ENCODE measurements at places on chromosomes 12 and 14.

- DNase-seq: no peak
Observed at GRCh38 chr14:32977913-32978312, 39.2 kb downstream of the NPAS3 start.

DNA sequence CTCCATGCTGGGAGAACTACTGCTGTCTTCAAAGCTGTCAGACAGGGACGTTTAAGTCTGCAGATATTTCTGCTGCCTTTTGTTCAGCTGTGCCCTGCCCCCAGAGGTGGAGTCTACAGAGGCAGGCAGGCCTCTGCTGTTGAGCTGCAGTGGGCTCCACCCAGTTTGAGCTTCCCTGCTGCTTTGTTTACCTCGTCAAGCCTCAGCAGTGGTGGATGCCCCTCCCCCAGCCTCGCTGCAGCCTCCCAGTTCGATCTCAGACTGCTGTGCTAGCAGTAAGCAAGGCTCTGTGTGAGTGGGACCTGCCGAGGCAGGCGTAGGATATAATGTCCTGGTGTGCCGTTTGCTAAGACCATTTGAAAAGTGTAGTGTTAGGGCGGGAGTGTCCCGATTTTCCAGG lies 31.4 kb upstream of the RFX4 start:
- no peak for DNase-seq

DNA sequence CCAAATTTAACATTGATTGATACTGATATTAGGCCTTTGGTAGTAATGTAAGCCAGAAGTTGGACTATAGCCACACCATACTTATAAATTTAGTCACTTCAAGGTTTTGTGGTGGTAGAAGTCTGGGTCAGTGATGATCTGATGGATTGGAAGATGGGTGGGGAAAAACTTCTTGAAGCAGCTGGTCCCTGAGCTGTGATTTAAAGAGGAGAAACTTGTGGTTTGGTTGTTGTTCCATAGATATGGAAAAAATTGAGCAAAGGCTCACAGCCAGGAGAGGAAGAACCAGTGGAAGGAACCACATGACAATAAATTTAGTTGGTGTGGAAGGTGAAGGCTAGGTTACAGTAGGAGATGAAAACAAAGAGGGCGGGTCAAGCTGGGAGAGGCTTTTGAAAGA lies 26.1 kb downstream of the PTHLH start:
- DNase-seq: no peak

DNA sequence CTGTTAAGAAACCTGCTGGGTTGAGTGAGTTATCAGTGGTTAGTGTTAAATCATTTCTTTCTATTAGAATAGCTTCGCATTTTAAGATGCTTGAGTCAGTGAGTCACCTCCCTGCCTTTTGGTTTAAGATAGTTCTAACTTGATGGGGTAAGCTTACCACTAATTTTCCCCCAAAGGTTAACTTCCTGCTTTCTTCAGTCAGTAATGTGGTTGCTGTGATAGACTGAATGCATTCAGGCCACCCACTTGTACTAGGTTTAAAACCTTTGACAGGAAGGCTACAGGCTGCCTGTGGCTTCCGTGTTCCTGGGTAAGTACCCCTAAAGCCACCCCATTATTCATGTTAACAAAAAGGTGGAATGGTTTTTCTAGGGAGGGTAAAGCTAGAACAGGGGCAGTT lies 25.3 kb downstream of the CLEC2A start:
- no peak for DNase-seq

DNA sequence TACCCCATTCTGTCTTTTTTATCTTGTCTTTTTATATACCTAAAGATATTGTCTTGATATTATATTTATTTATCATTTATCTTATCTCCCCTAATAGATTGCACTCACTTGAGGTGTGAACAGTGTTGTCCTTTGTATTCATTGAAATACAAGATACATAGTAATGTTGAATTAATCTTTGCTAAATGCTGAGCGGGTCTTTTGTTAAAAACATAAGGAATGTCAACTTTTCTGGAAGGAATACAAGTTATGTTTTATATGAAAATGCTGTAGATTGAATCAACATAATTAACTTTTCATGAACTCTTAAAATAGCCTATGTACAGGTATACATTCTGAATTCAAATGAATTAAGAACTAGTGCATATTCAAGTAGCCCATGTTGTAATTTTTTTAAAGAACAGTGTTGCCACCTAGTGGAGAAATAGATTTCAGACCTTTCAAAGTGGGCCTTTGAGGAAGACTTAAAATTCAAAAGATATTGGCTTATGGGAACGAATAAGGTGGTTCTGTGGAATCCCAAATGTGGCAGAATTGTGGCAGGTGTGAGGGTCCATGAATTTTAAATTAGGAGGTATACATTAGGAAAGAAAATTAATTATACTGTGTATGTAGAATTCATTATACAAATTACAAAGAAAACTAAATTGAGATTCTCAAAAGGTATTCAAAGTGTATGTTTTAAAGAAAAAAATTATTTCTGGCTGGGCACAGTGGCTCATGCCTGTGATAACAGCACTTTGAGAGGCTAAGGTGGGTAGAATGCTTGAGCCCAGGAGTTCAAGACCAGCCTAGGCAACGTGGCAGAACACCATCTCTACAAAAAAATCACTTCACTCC lies 19.1 kb downstream of the BBOF1 start:
- no peak for DNase-seq

GRCh38 chr12:32891526-32891925 lies 5.1 kb downstream of the PKP2 start:
- DNase-seq: no peak

- DNase-seq: no peak
Observed at GRCh38 chr12:53217051-53217930, 10.2 kb upstream of the ITGB7 start.

GRCh38 chr12:24780697-24781368 lies 168.1 kb downstream of the BCAT1 start:
- no peak for DNase-seq

DNA sequence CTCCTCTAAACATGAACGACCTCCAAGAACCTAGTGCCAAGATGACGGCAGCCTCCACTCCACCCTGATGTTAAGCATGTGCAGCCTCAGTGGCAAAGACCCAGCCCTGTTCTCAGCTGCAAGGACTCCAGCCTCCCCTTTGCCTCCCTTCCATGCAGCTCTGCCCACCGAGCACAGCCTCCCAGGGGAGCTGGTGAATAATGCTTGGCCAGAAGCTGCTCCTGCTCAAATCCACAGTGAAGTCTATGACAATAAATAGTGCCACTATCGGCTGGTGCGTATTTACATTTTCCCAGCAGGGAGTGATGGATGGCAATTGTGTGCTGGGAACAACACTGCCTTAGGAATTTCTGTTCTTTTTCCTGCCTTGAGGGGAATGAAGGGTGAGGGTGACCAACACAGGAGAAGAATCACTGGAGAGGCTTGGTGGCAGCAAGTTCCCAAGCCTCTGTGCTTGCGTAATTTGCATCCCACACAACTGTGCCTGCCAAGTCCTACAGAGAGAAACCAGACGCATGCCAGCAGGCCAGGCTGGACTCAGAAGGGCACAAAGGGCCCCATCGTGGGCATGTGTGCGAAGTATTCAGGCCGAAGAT lies 29.9 kb upstream of the TC2N start:
- DNase-seq: no peak

- DNase-seq: no peak
Observed at GRCh38 chr12:63321373-63321772, 170.4 kb upstream of the AVPR1A start.

DNA sequence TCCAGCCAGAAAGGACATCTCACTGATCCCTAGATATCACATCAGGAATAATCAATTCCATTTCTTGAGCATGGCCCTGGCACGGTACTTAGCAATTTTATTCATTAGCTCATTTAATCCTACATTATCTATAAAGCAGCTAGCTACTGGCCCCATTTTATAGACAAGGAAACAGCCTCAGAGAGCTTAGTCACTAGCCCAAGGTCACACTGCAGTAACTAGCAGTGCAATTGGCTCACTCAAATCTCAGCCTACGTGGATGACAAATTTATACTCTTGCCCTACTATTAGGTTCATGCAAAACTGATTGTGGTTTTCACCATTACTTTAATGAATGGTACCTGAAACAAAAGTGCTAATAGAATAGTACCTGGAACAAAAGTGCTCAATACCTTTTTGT lies 41.7 kb downstream of the NUAK1 start:
- DNase-seq: no peak

GRCh38 chr14:38039496-38039895 lies 168.2 kb upstream of the SSTR1 start:
- DNase-seq: no peak

DNA sequence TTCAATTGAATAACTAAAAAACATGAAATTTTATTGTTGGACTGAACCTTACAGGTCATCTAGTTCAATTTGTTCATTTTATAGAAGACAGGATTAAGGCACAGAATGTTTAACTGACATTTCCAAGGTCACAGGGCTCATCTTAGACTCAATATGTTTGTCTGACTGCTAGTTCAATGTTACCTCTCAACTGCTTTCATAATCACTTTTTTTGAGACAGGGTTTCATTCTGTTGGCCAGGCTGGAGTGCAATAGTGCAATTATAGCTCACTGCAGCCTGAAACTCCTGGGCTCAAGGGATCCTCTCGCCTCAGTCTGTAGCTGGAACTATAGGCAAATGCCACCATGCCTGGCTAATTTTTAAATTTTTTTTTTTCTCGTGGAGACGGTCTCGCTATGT lies 24.4 kb upstream of the ITGA5 start:
- no peak for DNase-seq

GRCh38 chr12:131983554-131983953 lies 33.8 kb downstream of the EP400 start:
- DNase-seq: no peak

GRCh38 chr12:62214846-62215245 lies 45.4 kb upstream of the USP15 start:
- DNase-seq: no peak

- no peak for DNase-seq
Observed at GRCh38 chr12:15982471-15982870, 71.3 kb downstream of the DERA start.

GRCh38 chr12:111155521-111155920 lies 213.4 kb downstream of the PHETA1 start:
- DNase-seq: no peak

DNA sequence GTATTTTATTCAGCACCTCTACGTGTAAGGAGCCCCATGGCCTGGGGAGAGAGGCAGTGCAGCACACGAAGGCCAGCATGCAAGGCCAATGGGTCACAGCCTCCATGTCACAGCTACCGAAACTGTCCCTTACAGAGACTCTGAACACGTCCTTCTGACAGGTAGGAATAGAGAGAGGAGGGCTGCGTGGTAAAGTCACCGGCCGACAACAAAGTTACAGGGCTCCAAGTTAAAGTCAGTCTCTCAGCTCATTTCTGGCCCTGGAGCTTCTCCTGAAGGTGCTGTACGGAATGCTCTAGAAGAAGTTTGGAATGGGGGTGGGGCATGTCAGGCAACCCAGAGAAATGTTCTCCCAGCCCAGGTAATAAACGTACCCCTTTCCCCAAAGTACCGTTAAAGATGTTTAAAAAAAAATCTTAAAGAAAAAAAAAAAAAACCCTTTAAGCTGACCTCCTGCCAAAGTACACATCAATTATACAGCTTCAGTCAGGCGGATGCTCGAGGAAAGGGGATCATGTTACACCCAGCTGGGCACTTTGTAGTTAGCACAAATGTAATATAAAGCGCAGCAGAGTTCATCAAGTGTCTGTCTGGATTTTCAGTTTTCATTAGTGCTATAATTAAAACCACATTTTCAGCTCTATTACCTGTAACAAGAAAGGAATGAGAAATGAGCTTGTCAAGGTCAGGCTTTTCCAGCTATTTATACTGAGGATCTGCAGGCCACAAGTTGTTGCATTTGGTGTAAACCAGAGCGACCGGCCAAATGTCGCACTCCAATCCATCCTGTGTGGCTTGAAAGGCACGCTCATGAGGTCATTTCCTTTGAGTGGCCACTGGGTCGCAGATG lies 53.3 kb upstream of the CDKN3 start:
- no peak for DNase-seq

DNA sequence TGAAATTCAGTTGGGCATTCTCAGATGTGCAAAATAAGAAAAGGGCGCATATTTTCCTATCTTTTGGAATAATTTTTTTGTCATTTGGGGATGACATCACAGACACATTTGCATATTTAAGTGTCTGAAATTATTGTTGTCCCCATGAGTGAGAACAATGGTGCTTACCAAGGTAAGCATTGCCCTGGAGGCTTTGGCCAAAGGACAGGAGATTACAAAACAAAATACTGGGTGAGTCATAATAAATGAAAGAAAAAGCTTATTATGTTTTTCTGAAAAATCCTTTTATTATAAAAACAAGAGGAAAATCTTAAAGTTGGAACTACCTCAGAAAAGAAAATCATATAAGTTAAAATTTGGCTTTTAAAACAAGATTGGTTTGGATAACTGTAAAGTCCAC lies 254.9 kb downstream of the BTG1 start:
- DNase-seq: no peak

DNA sequence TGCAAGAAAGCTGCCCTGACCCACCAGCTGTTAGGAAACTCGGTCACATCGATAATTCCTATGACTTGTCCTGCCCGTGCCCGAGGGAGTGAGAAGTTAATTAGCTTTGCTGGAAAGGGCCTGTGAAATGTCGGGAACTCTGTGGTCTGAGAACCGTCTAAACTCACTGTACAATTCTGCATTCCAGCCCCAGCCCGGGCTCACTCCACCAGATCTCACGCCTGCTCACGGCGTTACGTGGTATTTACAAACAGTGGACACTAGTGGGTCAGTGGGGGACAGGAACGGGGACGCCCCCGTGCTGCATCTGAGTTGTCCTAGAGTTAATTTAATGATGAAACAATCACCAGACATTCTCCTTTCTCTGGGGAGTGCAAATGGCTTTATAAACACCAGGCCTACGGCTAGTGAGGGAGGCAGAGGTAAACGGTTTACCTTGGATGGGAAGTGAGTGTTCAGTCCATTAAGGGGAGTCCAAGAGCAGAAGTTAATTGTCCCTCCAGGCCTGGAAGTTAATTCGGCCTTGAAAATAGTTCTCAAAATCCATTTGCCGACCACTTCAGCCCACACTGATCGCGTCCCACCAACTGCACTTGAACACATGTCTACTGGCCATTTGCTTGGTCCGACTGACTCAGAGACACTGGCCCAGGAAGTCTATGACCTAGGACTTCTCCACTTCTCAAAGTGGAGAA lies 93.5 kb upstream of the MED13L start:
- no peak for DNase-seq

GRCh38 chr12:61993734-61994345 lies 266.4 kb upstream of the USP15 start:
- DNase-seq: no peak

- DNase-seq: no peak
Observed at GRCh38 chr14:34872822-34873588, 2.2 kb downstream of the BAZ1A start.

DNA sequence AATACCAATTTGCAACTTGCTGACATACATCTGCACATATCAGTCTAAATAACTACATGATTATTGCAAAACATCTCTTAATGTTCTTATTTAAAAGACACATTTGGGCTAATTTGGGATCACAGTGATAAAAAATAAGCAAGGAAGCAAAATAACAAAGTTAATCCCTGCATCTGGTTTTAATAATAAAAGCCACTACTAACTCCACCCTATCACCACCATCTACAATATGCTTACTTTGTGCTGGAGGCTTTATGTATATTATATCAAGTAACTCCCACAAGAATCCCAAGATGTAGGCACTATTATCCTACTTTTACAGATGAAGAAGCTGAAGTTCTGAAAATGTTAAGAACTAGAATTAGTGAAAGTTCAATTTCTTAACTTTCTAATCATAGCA lies 45.7 kb downstream of the TAOK3 start:
- no peak for DNase-seq

GRCh38 chr14:77037215-77037937 lies 8.9 kb upstream of the IRF2BPL start:
- DNase-seq: no peak

- no peak for DNase-seq
Observed at GRCh38 chr14:72434856-72435255, 459.0 kb downstream of the DPF3 start.

Data from GOT3 (cell line).